RWPE2 (cell line): ENCODE measurements at places on chromosomes 1 and 21.

GRCh38 chr1:219188331-219188803, 14.7 kb downstream of the LYPLAL1 start:
- DNase-seq = no peak

GRCh38 chr1:165628147-165628822, 2.7 kb upstream of the MGST3 start:
- no peak for DNase-seq

DNA sequence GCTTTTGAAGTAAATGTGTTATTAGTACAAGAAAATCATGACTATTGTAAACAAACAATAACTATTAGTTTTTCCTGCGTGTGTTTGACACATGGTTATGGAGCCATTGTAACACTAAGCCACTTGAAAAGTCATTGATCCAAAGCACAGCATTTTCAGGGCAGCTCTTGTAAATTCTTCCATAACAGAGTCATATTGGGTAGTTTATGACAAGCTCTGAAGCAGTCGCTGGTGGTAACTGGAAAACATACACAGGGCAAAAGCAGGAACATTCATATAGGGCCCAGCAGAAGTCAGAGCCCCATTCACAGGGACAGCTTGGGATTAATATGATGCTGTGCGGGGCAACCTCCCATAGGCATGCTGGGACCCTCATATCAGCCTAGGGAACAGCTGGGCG, 483.2 kb upstream of the PTBP2 start:
- no peak for DNase-seq

DNA sequence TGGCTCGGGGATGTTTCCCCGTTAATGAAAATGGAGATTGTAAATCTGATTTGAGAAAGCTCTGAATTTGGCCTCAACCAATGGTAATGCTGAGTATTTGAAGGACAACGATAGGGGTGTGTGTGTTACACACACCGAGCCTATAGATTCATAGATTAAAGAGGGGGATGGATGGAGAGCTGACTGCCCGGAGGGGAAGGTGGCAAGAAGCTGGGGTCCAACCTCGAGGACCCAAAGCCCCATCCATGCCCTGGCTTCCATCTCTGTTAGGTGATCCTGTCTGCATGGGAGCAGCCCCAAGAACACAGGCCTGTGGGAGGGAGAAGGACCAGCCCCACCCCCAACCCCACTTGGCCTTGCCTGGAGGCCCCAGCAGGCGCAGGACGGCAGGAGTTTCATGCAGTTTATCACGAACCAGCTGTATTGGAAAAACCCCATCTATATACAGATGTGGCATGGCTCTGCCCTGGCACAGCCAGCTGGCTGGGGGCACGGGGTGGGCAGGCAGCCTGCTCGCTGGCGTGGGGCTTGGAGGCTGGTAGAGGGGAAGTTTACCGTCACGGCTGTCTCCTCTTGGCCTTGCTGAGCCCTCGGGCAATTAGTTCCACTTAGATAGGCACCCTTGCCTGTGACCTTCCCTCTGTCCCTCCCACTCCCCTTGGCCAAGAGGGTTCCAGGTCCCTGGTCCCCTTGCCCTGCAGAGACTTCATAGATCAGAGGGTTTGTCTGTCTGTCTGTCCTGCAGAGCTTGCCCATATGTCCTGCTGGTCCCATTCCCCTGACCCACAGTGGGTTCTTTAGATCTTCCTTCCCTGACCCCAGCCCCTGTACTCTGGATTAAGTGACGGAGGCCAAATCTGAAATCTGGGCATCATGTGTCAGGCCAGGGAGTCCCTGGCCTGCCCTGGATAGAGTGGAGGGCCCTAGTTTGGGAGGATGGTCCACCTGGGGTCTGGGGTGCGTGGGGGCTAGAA, 3.0 kb downstream of the HSPB7 start:
- no peak for DNase-seq

DNA sequence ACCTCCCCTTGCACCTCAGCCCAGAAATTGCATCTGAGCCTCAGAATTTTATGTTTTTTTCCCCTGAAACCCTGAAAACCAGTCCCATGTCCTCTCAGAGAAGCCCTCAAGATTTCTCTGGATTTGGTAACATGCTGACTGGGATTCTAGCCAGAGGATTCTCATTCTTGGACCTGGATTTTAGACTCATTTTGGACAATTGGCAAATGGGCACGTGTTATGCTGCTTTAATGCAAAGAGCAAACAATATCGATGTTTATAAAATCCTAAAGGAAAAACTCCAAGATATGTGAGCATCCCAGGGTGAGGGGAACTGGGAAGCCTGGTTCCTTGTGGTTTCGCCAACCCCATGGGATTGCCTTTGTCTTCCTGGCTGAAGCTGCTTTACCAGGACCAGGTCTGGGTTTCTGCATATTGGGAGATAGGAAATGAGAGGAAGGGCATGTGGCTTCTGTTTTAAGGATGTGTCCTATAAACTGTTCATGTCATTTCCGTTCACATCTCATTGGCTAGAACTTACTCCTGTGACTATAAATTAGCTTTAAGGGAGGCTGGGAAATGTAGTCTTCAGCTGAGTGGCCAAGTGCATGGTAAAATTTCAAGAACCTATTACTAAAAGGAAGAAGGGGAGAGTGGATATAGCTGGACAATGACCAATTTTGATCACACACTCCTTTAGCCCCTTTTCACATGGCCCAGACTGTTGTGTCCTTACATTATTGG, 27.2 kb upstream of the BCL10 start:
- DNase-seq = no peak

DNA sequence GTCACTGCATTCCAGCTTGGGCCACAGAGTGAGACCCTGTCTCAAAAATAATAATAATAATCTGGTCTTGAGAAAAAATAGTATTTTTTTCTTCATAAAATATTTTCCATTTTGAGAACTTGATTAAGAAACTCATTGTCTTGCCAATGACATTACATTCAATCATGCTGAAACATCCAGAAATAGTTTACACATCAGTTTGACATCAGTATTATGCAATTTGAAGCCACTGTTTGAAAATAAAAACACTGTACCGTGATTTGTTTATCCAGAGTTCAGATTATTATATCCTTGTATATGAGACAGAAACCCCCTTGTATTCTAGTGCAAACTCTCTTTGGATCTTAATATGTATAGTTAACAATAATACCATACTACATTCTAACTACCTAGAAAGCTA, 6.9 kb downstream of the FMO2 start:
- no peak for DNase-seq

- DNase-seq = no peak
Measured at GRCh38 chr21:29170944-29171343, 40.5 kb downstream of the MAP3K7CL start.

- DNase-seq = no peak
Measured at GRCh38 chr1:28037946-28038345, 50.5 kb downstream of the EYA3 start.

DNA sequence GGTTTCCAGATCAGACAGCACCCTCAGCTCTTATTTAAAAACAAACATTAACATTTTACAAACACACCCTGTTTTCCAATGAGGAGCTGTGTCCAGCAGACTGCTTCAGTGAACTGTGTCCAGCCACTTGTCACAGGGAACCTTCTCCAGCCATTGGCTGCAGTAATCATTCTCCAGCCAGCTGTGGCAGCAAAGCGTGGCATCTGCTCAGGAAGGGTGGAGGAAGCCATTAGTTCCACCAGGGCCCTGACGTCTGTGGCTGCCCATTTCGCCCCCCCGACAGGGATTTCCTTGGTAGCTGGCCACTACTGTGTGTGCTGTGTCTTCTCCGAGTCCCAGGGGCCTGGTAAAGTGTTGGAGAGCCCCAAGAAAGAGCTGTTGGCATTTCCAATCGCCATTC, 62.9 kb upstream of the SELENON start:
- DNase-seq = no peak
